ENCODE measurements at places on chromosomes 3 and 15.

GRCh38 chr3:71063773-71064290 lies 519.7 kb downstream of the FOXP1 start:
- no peak for DNase-seq

- DNase-seq: no peak
Measured at GRCh38 chr3:126469479-126469878, 6.2 kb downstream of the ZXDC start.

DNA sequence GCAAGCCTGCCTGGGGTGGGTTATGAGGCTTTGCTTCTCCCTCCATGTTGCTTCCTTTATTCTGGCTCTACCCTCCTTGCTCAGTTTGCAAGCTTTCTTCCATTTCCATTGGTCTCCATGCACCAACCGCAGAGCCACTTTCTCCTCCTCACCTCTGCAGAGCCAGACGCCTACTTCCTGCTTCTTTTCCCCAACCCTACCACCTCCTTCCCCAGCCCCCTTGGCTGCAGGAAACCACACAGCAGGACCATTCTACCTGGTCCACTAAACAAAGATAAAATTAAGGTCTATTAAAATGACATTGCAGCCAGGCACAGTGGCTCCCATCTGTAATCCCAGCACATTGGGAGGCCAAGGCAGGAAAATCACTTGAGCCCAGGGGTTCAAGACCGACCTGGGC lies 10.0 kb upstream of the CAV3 start:
- DNase-seq: no peak

DNA sequence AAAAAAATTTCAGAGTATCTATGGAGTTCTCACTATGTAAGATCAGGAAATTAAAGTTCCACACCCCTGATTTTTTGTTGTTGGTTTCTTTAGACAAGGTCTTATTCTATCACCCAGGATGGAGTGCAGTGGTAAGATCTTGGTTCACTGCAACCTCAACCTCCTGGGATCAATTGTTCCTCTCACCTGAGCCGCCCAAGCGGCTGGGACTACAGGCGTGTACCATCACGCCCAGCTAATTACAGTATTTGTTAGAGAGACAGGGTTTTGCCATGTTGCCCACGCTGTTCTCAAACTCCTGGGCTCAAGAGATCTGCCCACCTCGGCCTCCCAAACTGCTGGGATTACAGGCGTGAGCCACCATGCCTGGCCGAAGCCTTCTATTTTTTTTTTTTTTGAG lies 12.4 kb downstream of the QRICH1 start:
- no peak for DNase-seq

GRCh38 chr3:127456471-127457093 lies 134.0 kb downstream of the TPRA1 start:
- no peak for DNase-seq

DNA sequence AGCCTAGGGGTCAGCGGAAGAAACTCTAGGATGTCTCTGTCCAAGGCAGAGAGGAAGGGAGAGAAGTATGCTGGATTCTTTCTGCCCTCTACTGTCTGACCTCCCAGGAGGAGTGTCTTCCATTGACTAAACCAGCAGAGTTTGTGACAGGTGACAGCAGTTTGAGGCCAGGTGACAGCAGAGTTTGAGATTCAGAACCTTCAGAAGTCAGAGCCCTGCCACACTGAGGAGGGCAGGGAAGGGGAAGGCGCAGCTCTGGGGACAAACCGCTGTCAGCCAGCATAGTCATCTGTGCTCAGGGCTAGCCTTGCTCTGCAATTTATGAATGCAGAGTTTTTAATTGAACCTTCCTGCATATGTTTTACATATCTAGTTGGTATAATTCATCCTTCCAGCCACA lies 12.3 kb downstream of the NRROS start:
- DNase-seq: no peak

- no peak for DNase-seq
Measured at GRCh38 chr3:108834551-108834950, 12.0 kb downstream of the TRAT1 start.

DNA sequence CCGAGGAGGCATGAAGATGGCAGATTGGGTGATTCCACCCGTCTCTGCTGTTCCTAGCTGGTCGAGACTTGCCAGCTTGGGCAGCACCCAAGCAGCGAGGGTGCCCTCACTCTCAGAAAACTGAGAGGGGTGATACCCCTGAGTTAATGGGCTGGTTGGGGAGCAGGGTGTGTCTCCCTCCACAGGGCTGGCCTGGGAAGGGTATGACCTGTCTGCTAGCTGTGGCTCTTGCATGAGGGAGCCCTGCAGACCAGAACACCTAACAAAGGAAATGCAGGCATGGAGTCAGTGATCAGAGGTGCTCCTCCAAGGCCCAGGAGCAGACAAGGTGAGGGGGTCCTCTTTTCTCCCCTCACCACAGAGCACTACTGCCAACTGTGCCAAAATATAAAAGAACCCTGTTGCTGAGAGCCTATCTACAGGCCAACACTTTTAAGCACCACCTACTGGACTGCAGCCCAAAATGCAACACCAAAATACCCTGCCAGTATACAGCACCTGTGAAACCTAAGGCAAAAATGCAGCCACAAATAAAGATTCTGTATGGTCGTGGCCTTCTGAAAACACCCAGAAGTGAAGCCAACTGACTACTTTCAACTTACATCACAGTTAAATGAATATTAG lies 35.8 kb upstream of the PPM1L start:
- no peak for DNase-seq

DNA sequence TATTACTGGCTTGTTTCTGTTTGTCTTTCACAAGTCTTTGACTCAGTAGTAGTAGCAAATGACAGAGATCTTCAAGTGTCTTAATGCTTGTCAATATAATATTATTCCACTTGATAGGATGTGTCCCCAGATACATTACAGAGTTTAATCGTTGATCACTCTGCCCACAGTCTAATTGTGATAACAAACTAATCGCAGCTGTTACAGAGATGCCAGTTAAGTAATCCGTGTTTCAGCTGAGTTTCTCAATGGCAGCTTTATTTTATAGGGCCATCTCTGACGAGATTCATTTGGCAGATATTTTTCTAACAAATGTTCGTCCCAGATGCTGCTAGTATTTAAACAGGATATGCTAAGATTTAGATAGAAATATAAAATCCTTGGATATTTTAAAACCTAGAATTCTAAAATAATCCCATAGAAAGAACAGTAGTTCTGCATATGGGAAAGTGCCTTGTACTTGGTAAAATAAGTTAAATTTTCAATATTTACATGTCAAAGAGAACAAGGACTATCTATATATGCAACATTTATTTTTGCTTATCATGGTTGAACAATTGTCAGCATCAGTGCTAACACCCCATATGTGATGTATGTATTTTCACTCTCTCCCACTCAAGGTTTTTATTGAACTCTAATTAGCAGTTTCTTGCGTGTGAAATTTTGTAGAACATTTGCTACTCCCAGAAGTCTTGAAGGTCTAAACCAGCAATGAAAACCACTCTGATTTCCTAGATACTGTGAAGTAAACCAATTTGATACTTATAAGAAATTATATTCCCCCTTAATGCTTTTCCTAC lies 185.5 kb downstream of the MBNL1 start:
- no peak for DNase-seq
